ENCODE measurements at places on chromosomes 12 and 14. TPM values are rescaled to one million over a fixed set of nuclear protein-coding genes. Genes with fewer than 3 reads are reported as not detected.

Gene TEX52
- not detected for polyA plus RNA-seq

Gene DAD1
- 252 TPM for polyA plus RNA-seq

Gene TEX22
- 0.21 TPM for polyA plus RNA-seq

Gene SLC16A7
- 1.5 TPM for polyA plus RNA-seq

Gene AVPR1A
- polyA plus RNA-seq: 0.03 TPM

Gene CMA1
- polyA plus RNA-seq: not detected

Gene TSPAN11
- polyA plus RNA-seq: 2.1 TPM

Gene PLEKHH1
- 14.7 TPM for polyA plus RNA-seq

Gene HCAR2
- polyA plus RNA-seq: not detected

Gene MIP
- 0.47 TPM for polyA plus RNA-seq

Gene PPP1R1A
- 26.6 TPM for polyA plus RNA-seq

Gene CLEC4D
- polyA plus RNA-seq: 0.17 TPM

Gene ARHGEF40
- 21.5 TPM for polyA plus RNA-seq

Gene PIWIL1
- polyA plus RNA-seq: not detected

Gene RBP5
- polyA plus RNA-seq: 1.2 TPM

Gene CLMN
- polyA plus RNA-seq: 3.2 TPM

Gene IAPP
- 0.32 TPM for polyA plus RNA-seq

Gene RILPL1
- polyA plus RNA-seq: 4.4 TPM

Gene JPH4
- 11.0 TPM for polyA plus RNA-seq

Gene OTUB2
- 2.1 TPM for polyA plus RNA-seq

Gene MDGA2
- polyA plus RNA-seq: 0.63 TPM

Gene KRT78
- not detected for polyA plus RNA-seq

Gene SAMD15
- polyA plus RNA-seq: 0.94 TPM

Gene SLC39A2
- not detected for polyA plus RNA-seq

Gene NRXN3
- 1.2 TPM for polyA plus RNA-seq

Gene C12orf54
- not detected for polyA plus RNA-seq

Gene IL23A
- 8.0 TPM for polyA plus RNA-seq

Gene SLC4A8
- 7.6 TPM for polyA plus RNA-seq

Gene CCDC175
- polyA plus RNA-seq: 0.42 TPM

Gene AMDHD1
- 0.24 TPM for polyA plus RNA-seq

Gene POMT2
- 20.5 TPM for polyA plus RNA-seq

Gene STYX
- 23.3 TPM for polyA plus RNA-seq

Gene CCDC184
- polyA plus RNA-seq: 1.8 TPM

Gene SLC6A12
- polyA plus RNA-seq: not detected

Gene PTPRQ
- not detected for polyA plus RNA-seq
